ENCODE measurements at places on chromosomes 16 and 17.

DNA sequence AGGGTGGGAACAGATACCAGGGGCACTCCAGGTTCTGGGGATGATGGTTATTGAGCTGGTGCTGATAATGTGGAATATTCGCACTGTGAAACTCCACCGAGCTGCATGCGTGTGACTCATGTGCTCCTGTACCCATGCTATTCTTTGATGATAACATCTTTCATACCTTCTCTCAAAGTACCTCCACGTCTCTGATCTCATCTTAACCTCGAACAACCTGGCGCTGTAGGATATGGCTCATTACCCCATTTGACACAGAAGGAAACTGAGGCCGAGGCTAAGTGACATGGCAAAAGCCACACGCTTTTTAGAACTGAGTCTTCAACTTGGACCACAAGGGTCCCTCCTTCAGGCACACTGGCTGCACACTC lies 30.2 kb upstream of the MRPS23 start:
- DNase-seq: no peak

DNA sequence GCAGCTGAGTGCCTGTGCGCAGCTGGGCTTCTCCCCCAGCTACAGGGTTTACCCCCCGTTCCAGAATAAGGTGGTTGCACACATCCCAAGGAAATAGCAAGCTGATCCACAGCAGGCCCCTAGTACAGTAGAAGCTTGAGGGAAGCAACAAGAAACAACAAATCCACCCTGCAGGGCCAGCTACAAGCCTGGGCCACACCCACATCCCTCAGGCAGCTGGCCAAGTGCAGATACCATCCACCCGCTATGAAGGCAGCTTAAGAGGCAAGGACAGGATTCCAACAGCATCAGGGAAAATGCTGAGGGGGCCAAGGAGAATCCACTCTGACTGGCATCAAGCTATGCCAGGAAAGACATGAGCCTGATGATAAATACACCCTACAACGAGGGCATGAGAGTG lies 66.9 kb upstream of the RCVRN start:
- DNase-seq: peak; percentile 71

- no peak for DNase-seq
These were observed 4.4 kb downstream of the TMEM204 start for GRCh38 chr16:1537763-1538289.

- no peak for DNase-seq
These were observed 30.8 kb downstream of the VWA3A start for GRCh38 chr16:22123146-22123545.

GRCh38 chr17:16313139-16314090 lies 39.9 kb downstream of the CENPV start:
- no peak for DNase-seq

DNA sequence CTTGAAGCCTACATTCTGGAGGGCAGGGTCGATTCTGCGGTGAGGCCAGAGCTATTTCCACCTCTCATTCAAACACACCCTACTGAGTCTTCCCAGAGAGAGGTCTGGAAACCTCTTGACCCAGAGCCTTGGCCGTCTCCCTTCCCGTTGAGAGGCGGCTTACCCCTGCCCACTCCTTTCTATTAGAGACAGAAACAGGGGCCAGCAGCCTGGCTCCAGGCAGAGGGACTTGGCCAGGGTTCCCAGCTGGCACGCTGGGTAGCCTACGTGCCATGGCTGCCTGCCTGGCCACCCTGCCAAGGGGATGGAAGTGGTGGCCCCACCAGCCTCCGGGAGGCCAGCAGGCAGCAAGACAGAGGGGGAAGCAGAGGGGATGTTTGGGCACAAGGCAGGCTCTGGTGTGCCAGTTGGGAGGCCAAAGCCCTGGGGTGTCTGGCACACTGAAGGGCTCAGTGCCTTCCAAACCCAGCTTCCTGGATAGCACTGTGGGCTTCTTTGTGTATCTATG lies 6.0 kb downstream of the STAC2 start:
- no peak for DNase-seq

DNA sequence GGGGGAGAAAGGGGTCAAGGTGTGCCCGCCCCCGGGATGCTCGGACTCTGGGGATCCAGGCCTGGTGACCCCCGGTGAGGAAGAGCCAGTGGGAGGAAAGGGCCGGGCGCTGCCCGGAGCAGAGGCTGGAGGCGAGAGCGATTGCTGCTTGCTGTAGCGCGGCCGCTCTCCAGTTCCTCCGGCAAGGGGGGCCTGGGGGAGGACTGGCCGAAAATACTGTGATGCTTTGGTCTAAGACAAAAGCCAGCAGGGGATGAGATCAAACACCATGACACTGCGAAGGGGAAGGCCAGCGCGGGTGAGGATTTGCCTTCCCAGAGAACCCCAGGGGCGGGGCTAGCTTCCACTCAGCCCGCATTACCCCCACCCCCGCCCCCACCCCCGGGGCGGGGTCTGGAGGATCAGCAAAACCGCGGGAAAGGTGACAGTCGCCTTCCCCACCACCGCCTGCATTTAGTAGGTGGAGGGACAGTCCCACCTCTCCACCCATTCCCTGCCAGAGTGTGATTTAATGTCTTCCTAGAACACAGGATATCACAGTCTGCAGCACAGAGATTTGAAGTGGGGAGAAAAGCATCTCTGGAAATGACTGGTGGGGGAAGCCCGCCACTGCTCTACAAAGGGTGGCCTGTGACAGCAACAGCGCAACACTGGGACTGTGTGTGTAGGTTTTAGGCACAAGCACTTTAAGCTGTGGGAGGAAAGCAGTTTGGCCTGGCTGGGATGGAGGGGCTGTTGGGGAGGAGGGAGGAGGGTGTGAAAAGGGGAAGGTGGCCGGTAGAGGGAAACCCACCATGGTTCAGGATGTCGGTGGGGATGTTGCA lies 25.7 kb downstream of the MRC2 start:
- peak; percentile 58 for DNase-seq

DNA sequence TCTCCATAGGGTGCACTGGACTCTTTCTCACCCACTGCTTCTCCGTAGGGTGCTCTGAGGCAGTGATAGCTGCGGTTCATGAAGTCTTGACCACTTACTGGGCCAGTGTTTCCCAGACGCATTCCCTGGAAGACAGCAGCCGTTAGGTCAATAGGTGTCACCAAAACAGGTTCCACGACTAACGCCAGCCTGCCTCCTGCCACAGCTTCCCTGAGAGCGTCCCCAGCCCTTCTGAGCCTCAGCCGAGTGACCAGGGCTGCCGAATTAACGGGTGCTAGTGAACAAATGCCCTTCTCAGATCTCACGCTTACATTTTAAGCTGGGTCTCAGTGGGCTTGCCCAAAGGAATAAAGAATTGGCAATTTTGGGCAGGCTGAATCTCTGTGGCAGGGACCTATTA lies 188.7 kb upstream of the TNRC6C start:
- DNase-seq: no peak

- no peak for DNase-seq
These were observed 124.2 kb upstream of the TBX2 start for GRCh38 chr17:61275395-61275794.

GRCh38 chr16:65644821-65645220 lies 523.0 kb upstream of the CDH11 start:
- DNase-seq: no peak

GRCh38 chr17:37737971-37738370 lies 6.9 kb downstream of the HNF1B start:
- DNase-seq: peak; percentile 72

GRCh38 chr17:19342611-19343255 lies 19.8 kb downstream of the B9D1 start:
- no peak for DNase-seq

DNA sequence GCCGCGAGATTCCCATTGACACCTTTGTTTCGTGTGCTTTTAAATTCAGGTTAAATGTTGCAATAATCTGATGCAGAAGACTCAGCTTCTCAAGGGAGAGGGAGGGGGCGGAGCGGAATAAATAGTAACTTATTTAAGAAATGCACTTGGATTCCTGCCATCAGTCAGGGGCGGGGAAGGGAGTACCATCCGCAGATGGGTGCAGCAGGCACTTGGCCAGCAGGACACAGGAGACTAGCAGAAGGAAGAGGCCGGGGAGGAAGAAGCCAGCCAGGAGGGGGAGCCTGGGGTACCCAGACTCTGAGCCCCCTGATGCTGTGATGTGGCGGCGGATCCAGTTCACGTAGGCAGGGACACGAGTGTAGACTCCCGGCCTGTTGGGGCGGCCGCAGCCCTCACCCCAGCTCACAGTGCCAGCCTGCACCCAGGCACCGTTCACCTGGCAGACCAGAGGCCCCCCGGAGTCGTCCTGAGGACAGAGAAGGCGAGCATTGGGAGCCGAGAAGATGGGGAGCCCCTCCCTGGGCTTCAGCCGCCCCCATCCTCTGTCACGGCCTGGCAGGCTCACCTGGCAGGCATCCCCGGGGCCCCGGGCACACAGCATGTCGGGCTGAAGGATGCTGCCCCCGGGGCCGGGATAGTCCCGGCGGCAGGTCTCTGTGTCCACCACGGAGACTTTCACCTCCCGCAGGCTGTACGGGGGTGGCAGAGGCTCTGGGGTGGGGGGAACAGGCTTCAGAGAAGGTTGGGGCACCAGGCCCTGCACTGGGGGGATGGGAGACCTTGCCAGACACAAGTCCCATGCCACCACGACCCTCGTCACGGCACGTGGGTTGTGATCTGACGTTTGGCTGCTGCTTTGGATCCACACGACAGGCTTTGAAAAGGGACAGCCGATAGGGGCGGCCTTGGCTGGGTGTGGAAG lies 3.2 kb downstream of the TPSG1 start:
- DNase-seq: no peak

GRCh38 chr17:4997302-4998026 lies at the start of the genes INCA1 and KIF1C:
INCA1 (minus strand) TSS chr17:4997522; CDS start chr17:4994437, 3,085 bp downstream.
KIF1C (plus strand) TSS chr17:4997950; CDS start chr17:5000247, 2,297 bp downstream.
- DNase-seq: peak; percentile 83

DNA sequence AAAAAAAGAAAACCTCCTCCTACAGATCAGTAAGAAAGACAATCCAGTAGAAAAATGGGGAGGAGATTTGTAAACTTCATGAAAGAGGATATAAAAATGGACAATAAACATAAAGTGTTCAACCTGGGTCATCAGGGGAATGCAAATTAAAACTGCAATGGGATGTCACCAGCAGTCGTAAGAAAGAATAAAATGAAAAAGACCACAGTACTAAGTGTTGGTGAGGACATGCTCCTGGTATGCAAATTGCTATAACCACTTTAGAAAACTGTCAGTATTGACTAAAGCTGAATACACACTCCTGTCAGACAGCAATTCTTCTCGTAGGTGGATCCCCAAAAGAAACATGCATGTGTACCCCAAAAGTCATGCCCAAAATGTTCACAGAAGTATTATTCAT lies 265.3 kb upstream of the CACNG5 start:
- no peak for DNase-seq

DNA sequence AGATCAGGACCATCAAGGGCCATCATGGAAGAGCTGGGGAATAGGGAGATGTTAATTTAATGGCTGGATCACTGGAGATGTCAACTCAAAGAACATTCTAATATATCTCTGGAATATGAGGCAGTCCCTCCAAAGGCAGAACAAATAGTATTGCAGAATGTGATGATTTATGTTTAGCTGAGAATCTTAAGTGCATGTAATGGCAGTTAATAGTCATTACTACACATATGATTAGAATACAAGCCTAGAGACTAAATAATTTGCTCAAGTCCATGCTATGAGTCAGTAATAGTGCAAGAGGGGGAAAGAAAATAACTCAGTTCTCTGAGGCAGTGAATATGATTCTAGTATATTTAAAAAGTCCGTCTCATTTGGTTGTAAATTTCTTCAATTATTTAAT lies 32.3 kb downstream of the SNTB2 start:
- DNase-seq: peak; percentile 15

DNA sequence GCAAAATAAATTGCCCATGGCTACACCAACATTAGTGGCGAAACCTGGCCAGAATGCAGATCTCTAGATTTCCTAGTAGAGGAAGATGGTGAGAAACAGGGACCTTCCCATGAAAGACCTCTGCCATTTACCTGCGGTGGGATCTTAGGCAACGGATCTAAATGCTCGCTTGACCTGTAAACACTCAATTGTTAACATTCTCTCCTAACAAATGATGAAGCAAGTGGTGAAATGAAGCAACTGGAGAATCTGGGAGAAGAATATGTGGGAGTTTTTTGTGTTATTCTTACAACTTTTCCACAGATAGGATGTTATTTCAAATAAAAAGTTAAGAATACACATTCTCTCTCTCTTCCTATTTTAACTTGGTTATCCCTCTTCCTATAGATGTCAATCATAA lies 56.6 kb downstream of the SMG6 start:
- no peak for DNase-seq

DNA sequence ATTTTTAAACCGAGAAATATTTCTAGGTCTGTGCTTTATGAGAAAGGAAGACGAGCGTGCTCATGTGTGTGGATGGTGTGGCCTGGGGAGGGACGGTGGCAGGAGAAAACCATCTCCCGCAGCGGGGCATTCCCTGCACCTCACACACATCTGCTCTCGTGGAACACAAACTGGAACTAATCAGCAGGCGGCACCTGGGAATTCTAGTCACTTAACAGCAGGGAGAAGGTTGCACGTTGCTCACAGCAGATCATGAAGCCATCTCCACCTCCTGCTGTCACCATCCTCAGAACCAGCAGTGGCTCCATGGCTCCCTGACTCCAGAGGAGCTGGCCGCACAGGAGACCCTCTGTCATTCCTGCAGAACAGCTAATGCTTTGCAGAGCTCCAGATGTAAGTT lies 35.2 kb downstream of the ADCY9 start:
- DNase-seq: no peak

Data from AG10803 (cell line).